ENCODE measurements at places on chromosomes 16 and 17. TPM values are rescaled to one million over a fixed set of nuclear protein-coding genes. Genes with fewer than 3 reads are reported as not detected.
A peak's percentile ranks its signal among the peaks of the same experiment; 100 is the strongest.

GRCh38 chr16:25199457-25199856, 17.3 kb upstream of the AQP8 start:
- no peak for DNase-seq

DNA sequence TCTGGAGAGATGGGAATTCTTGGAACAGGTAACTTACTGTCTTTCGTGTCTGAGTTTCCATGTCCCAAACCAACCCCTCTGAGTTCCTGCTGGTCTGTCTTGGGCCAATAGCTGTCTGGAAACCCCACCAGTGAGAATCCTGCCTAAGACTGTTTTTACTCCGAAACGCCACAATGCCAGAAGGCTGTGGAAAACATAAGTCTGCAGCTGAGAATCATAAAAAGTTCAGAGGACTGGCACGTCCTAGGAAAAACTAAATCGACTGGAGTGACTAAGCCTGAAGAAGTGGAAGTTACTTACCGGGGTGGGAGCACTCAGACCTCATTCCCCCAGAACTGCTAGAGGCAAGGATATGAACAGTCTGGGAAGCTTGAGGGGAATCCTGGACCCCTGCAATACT, 13.3 kb downstream of the LRRC75A start:
- peak; percentile 91 for DNase-seq

DNA sequence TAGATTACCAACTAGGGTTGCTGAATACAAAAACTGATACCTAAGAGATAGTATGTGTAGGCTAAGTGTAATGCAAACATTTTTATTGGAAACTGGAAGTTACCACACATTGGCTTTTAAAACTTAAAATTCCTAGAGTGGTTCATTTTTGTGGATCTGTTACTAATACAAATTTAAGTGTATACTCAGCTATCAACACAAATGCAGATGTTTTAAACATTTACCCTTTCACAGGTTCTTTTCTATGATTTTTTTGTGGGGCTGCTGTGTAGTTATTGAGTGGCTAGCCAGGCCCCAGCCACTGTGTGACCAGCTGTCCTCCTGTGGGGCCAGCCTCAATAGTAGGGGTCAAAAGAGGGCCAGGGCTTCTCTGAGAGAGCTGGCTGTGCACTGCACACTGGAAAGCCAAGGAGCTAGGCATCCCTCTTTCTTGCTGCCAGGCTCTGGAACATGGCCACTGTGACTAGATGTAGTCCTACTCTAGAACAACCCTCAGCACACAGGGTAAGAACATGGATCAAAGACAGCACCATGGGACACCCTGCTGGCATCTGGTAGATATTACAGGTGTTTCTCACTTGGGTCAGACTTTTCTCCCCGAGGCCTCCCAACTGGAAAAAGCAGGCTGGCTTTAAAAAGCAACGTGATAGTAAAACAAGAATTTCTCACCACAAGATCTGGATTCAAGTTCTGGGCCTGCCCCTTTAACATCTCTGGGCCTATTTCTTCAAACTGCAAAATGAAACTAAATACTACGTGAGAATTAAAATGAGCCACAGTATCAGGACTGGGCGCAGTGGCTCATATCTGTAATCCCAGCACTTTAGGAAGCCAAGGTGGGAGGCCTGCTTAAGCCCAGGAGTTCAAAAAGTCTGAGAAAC, 7.3 kb upstream of the VEZF1 start:
- DNase-seq = peak; percentile 67

- DNase-seq = no peak
Measured at GRCh38 chr17:8001976-8002720, at the start of gene GUCY2D. TSS of gene GUCY2D (plus strand) at chr17:8002615. CDS start at chr17:8003048, 433 bp downstream.

GRCh38 chr16:71205482-71206131, 24.9 kb downstream of the HYDIN start:
- no peak for DNase-seq

DNA sequence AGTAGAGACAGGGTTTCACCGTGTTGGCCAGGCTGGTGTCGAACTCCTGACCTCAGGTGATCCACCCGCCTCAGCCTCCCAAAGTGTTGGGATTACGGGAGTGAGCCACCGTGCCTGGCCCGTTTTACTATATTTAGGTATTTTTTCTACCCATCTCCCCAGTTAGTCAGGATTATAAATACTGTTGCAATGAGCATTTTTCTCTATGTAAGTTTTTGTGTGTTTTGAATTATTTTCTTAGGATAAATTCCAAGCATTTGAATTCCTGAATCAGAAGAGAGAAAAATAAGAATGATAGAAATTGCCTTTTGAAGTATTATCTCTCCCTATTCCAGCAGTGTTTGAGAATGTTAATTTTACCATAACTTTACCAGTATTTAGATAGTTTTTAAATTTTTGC, 36.6 kb downstream of the KIAA0513 start:
- no peak for DNase-seq

GRCh38 chr16:85625053-85625452, 11.9 kb downstream of the GSE1 start:
- no peak for DNase-seq

DNA sequence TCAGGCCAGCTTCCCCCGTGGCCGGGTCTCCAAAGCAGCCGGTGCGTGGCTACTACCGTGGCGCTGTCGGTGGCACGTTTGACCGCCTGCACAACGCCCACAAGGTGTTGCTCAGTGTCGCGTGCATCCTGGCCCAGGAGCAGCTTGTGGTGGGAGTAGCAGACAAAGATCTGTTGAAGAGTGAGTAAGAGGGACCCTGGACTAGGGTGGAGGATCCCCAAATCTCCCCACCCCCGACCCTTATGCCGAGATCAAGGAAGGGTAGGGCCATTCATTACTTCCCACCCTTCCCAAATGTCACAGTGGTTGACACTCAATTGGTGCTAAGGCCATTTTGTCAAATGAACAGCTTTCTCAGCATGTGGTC, 1.2 kb downstream of the COASY start:
- no peak for DNase-seq

DNA sequence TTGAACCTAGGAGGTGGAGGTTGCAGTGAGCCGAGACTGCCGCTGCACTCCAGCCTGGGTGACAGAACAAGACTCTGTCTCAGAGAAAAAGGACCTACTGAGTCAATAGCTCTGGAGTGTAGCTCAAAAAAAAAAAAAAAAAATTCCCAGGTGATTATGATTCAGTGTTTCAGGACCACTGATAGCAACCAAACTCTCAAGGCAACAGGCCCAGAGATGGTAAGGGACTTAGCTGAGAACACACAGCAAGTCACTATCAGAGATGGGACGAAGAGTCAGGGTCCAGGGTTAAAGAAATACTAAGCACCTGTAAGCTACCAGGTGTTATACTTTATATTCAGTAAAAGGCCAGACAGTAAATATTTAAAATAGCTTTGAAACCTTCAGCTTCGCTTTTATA, 335.3 kb downstream of the XYLT1 start:
- no peak for DNase-seq

DNA sequence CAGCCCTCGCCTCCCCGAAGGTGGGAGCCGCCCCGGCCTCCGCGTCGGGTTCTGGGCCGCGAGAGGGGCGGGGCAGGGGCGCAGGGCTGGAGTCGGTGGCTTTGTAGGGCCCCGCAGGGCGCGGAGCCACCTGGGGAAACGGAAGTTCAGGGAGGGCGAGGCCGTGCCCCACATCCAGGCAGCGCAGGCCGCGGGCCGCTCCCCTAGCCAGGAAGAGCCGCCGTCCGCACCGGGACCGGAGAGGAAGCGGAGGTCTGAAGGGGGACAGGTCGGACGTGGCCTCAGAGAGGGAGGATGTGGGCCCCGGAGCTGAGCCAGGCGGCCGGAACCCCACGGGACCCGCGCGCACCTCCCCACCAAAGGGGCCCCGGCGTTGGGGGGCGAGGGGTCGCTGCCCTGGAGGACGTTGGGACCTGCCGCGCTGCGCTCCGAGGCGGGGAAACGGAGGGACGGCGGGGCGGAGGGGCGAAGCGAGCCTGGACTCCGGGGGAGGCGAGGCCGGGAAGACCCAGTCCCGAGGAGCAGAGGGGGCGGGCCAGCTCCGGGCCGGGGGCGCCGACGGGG, 482 bp upstream of the SLC16A3 start:
- no peak for DNase-seq

DNA sequence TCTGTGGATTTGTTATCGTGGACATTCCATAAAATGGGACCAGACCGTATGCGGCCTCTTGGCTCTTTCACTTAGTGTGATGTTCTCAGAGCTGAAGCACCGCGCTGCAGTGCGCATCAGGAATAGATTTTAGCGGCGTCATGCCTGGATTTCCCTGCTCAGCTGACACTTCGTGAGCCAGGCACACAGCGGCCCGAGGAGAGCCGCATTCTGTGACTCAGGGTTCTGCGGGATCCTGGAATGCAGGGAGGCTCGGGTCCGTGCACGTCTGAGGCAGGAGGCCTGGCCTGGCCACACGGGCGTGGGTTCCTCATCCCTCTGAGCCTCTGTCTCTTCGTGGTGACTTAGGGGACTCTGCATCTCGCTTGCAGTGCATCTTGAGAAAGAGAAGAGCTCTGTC, 13.4 kb downstream of the CBFA2T3 start:
- no peak for DNase-seq

DNA sequence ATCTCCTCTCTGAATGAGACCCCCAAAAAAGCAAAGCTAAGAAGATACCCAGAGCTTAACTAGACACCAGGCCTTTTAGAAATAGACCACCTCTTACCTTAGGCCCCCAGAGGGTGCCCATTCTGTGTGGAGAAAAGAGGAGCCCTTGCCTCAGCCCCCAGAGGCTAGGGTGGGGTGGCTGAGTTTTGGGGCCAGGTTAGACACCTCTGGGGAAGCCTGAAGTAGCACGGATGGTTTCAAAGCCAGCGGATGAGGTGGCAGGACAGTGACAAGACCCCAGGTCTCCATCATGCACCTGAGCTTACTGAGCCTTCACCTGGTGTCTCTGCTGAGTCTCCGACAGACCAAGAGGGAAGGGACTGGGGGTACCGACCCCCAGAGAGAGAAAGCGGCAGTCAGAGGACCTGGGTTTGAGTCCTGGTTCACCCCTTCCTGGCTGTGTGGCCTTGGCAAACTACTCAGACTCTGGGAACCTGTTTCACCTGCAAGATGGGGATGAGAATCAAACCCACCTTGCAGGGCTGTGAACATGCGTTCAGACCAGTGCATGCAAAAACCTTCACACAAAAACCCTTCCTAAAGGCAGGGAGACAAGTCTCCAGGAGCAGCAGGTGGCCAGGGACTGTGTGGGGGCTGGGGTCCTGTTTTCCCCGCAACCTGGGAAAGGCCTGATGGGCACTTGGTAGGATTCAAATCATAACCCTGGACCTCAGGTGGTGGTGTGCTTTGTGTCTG, 7.7 kb downstream of the SCGB1C2 start:
- DNase-seq = no peak

GCGR gene
- not detected for polyA plus RNA-seq

FA2H gene
- 0.08 TPM for polyA plus RNA-seq

NLGN2 gene
- 25.1 TPM for polyA plus RNA-seq

RAP1GAP2 gene
- 2.8 TPM for polyA plus RNA-seq
